ENCODE measurements at places on chromosomes 6 and 20. TPM values are rescaled to one million over a fixed set of nuclear protein-coding genes. Genes with fewer than 3 reads are reported as not detected.

The CPXM1 gene
- 7.8 TPM for total RNA-seq

The WFDC12 gene
- total RNA-seq: not detected

The OVOL2 gene
- total RNA-seq: 0.62 TPM

The EPPIN gene
- not detected for total RNA-seq

The MED23 gene
- 71.3 TPM for total RNA-seq

The PROKR2 gene
- total RNA-seq: 40.4 TPM

The FAXC gene
- 49.3 TPM for total RNA-seq

The OR12D3 gene
- total RNA-seq: not detected

The CST5 gene
- not detected for total RNA-seq

The NEURL2 gene
- total RNA-seq: 2.8 TPM

The MUC21 gene
- total RNA-seq: not detected

The CRISP3 gene
- 0.16 TPM for total RNA-seq

The MYT1 gene
- 5.9 TPM for total RNA-seq

The LIN28B gene
- total RNA-seq: 0.16 TPM

The ARFGEF2 gene
- total RNA-seq: 27.5 TPM

The SLC32A1 gene
- 6.4 TPM for total RNA-seq

The TEAD3 gene
- total RNA-seq: 0.16 TPM

The WFDC10B gene
- total RNA-seq: not detected

The ABHD16B gene
- not detected for total RNA-seq

The CPNE5 gene
- total RNA-seq: 4.8 TPM

The TRIM10 gene
- total RNA-seq: 0.31 TPM

The CALHM4 gene
- not detected for total RNA-seq

The CRIP3 gene
- 3.9 TPM for total RNA-seq

The CTNNBL1 gene
- 26.5 TPM for total RNA-seq

The MYLK2 gene
- total RNA-seq: 0.78 TPM

The AIG1 gene
- total RNA-seq: 35.7 TPM

The PGC gene
- not detected for total RNA-seq

The BCL2L1 gene
- total RNA-seq: 42.6 TPM

The KCNQ2 gene
- 167 TPM for total RNA-seq

The CASS4 gene
- total RNA-seq: 0.16 TPM

The SLC25A27 gene
- 30.7 TPM for total RNA-seq
